ENCODE measurements at places on chromosomes 4 and X.

DNA sequence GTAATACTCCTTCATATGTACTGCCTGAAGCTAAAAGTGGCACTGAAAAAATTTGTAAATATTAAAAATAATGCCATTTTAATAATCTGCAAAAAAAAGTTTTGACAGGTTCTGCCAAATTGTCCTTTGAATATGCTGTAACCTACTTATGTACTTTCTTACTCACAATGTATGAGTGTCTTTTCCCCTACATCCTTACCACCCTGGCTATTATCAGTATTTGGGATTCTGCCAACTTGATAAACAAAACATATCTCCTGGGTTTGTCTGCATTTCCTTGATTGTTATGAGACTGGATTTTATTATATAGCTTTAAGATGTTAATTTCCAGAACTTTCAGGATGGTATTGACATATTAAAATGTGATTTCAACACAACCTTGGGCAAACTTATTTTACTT, 187.9 kb downstream of the CHM start:
- DNase-seq: no peak

DNA sequence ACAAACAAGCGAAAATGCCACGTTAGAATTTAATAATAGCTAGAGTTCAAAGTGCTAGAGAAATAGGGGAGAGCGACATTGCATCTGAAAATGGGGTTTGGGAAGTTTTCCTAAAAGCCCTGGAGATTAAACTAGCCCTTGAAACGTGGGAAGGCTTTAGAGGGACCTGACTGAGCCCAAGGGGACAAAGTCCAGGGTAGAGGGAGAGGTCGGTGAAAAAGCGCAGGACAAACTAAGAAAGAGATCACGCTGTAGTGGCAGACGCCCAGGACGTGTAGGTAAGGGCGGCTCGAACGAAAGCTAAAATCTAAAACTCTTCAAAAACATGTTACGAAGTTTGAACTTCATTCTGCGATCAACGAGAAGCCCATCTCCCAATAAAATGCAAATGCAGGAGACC, 1.1 kb upstream of the ATP11C start:
- DNase-seq: no peak

DNA sequence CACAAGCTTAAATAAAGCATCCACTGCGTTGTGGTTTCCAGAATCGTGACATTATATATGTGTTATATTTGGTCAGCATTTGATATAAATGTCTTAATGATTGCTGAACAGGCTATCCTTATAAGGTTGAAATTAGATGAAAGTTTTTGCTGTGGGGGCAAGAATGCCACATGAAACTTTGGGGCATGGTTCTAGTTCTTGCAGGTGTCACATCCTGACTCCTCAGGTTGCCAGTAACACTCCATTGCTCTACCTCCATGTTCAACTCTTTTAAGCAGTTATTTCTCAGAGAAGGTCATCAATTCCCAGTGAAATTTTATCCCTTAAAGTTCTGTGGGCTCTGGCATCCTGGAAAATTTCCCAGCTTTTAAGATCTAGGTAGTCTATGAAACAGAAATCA, 33.7 kb downstream of the NFKB1 start:
- no peak for DNase-seq

DNA sequence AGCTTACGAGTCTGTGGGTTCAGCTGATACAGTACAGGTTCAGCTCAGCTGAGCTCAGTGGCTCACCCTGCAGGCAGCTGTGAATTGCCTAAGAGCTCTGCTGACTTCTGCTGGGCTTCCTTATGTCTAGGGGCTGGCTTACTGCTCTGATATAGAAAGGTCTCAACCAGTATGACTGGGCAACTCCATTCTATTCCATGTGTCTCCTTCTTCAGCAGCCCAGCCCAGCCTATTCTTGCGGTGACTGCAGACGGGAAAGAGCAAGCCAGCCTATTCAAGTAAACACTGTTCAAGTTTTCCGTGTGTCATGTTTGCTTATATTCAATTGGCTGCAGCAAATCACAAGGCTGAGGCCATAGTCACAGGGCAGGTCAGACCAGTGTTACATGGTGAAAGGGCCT, 615.4 kb upstream of the ZFP42 start:
- no peak for DNase-seq

GRCh38 chrX:42694260-42694815, 83.6 kb downstream of the PPP1R2C start:
- DNase-seq: no peak

- no peak for DNase-seq
These were observed 162.5 kb downstream of the SOX3 start for GRCh38 chrX:140342410-140342809.

DNA sequence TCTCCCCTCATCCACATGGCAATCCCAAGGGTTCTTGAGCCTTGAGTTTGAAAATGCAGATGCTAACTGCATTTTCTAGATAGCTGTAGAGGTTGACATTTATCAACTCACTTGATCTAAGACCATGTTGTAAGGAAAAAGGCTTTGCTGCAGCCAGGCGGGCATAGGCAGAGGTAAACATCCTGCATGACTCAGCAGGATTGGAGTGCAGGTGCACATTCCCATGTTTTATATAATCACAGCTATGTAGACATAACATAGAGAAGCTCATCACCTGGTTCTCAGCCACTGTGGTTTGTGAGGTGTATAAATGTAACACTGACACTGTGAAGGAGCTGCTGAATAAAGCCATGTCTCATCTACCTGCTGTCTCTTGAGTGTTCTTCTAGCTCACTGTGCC, 62.3 kb upstream of the PDE5A start:
- no peak for DNase-seq

- DNase-seq: no peak
These were observed 425.1 kb downstream of the RAB28 start for GRCh38 chr4:13059019-13059418.

- no peak for DNase-seq
These were observed 43.5 kb downstream of the ESX1 start for GRCh38 chrX:104211187-104211586.

DNA sequence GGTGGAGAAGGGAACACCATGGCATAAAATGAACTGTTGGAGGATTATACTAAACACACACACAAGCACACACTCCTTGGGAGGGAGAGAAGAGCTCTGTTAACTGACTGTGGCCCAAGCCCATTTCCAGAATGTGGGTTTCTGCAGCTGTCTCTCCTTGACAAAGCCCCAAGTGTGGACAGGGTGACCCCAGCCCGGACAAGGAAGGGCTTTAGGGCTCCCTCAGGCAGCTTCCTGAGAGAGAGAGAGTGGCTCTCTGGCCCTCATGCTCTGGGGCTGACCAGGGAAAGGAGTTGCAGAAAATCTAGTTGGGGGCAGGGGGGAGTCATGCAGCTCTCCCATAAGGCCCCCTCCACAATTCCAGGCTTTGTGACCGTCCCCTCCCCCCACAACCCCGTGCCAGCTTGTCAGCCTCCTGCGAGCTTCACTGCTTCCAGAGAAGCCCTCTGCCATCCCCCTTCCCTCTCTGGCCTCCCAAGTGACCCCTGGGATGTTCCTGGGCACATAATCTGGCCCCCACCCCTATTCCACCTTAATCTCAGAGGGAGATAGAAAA, 590 bp downstream of the ARHGEF9 start:
- DNase-seq: no peak

GRCh38 chr4:157795495-157795894, 377.3 kb downstream of the GASK1B start:
- DNase-seq: no peak

DNA sequence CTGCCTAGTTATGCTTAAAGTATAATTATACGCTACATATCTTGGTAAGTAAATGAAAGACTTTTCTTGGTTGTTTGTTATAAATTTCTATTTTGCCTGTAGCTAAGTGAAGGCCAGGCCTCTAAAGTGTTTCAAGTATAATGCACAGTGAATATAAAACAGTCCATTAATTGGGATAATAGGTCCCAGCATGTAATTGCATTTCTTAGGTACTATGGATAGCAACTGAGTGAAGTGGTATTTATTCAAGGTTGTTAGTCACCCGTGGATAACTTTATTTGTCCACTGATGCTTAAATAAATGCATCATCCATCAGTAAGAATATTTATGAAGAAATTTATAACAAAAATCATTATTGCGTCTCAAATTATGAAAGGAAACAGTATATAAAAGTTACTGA, 59.1 kb downstream of the TEX13C start:
- DNase-seq: no peak

GRCh38 chr4:84263415-84263814, 235.7 kb downstream of the NKX6-1 start:
- no peak for DNase-seq

DNA sequence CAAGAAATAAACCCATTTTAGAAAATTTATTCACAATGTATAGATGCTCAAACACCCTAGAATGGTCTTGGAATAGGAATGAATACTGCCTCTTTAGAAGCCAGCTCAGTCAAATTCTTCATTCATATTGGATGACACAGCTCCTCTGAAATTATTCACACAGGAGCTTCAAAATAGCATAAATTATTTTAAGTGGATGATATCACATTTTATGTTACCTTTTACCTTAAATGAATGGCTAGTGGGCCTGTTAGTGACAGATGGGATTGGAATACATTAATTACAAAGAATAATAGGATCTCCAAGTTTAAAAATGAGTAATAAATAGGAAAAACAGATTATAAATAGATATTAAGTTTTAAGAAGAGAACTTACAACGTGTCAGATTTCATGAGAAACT, 184.4 kb downstream of the GABRB1 start:
- no peak for DNase-seq

- DNase-seq: no peak
These were observed 14.8 kb downstream of the USP38 start for GRCh38 chr4:143199503-143199902.

- no peak for DNase-seq
These were observed 20.5 kb downstream of the SLC25A5 start for GRCh38 chrX:119488749-119489148.

DNA sequence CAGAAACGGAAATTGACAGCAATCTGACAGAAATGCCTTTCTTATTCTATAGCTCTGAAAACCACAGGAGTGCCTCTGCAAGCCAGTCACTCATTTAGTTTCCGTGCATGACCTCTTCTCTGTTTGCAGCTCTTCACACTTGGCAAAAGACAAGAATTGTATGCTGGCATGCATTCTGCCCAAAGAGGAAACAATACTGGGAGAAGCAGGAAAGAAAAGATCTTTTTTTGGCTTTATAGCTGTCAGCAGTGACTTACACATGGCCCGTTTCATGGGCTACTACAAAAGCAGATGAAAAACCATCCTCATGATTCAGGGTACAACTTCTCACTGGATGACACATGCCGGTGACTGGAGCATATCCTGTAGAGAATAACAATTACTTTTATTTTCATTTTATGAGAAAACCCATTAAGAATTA, 249.4 kb downstream of the ADAMTS3 start:
- DNase-seq: no peak

- DNase-seq: no peak
These were observed 195.8 kb downstream of the CLCN4 start for GRCh38 chrX:10352536-10352935.

DNA sequence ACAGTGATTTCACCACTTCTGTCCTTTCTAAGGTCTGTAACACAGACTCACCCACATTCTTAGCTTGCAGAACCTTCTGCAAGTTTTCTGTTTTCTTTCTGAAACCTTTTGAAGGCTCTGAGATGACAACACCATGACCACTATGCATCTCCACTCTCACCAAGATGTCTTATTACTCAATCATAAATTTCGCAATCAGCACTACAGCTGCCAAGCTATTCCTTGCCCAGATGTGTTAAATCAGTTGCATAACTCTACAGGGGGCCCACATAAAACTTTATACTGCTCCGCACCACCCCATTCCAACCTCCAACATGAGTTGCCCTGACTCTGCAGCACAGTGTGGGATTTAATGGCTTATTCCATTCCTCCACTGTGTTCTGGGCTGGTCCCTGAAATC, 229.9 kb downstream of the COL25A1 start:
- DNase-seq: no peak

DNA sequence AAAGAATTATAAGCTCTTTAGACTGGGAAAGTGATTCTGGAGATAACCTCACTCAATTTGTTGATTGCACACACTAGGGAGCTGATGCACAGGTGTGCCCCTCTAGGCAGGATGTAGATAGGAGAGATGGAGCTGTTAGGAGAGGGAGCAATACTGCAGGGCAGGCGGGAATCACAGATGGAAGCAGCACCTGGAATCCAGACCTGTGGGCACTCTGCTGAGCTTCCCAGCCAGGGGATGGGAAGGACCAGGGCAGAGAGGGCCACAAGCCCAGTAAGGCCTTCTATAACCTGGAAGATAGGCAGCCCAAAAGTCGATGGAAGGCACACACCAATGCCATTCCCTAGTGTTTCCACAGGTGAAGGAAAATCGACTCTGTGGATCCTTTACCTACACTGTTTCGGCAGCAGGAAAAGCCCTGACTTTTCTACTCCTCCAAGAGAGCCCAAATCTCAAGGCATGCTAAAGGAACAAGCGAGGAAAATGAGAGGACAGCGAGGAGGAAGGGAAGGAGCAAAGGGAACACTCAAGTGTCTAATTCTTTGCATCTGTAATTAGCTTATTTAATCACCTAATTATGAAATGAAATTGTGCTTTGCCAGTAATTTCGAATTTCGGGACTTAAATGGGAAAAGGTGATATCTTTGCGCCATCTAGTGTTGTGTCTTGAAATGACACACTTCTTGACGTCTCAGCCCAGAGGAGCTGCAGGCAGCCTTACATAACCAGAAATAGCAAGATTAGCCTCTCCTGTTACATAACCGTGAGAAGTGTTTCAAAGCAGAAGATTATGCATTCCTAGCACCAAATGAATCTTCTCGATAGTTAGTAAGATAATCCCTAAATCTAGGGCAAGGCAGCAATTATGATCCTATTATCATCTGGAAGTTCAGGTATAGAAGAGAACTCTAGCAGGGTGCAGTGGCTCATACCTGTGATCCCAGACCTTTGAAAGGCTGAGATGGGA, 31.0 kb upstream of the TLR3 start:
- DNase-seq: no peak

GRCh38 chrX:151771726-151772125, 37.2 kb downstream of the CNGA2 start:
- DNase-seq: no peak

- DNase-seq: no peak
These were observed 1393.3 kb downstream of the ARAP2 start for GRCh38 chr4:34850968-34851367.

Measured in activated CD8-positive, alpha-beta memory T cell treated with anti-CD3 and anti-CD28 coated beads for 48 hours (primary cell).